ENCODE measurements at places on chromosomes 7 and 10.
A peak's percentile ranks its signal among the peaks of the same experiment; 100 is the strongest.

GRCh38 chr7:77538281-77539212 lies 1.5 kb downstream of the PTPN12 start:
- peak; percentile 25 for DNase-seq

DNA sequence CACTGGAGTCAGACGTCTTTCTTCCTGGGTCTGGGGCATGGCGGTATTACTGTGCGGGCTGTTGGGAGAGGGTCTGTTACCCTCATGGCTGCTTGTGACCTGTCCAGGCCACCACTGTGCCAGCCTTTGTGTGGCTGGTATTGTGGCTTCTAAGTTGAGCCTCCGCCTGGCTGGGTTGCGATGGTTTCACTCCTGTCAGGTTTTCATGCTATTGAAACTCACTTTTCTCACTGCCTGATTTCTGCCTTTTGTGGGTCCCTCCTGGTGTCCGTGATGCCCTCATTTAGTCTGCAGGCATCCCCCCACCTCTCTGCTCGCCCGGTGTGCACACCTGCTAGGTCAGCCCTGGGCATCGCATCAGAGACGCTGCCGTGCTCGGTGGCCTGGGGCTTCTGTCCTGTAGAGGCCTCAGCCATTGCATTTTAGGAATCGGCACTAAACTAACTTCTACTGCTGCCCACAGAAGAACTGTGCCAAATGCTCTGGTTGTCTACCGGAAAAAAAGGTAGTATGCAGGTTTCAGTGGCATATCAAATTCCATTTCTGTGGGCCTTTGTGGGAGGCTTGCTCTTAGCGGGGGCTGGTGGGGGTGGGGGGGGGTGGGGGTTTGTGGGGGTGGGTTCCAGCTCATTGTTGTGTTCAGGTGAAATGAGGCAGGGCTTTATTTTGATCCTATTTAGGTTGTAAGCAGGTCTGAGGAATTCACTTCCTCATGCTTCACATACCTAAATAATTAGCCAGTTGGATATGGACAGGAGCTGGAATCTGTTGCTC lies 64.3 kb downstream of the MGMT start:
- no peak for DNase-seq

DNA sequence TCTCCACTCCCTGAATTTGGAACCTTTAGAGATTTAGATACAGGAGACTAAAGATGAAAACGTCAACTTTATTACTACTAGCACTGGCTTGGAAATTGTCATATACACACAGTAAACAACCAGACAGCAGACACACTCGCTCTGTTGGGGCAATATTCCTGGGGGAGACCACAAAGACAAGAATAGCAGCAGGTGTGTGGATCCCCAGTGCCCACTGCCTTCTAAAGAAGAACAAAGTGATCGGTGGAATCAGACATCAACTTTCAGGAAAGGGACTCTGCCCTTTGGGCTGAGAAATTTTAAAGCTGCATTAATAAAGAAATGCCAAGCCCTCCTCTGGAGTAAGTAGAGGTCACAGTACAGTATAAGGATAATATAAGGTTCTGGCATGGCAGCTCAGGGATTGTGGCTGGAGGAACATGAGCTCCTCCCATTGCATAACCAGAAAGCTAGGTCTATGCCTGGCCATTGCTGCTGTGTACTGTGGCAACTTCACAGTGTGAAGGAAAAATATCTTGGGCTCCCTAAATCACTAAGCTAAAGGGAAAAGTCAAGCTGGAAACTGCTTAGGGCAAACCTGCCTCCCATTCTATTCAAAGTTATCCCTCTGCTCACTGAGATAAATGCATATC lies 57.1 kb upstream of the ANKRD1 start:
- DNase-seq: no peak

DNA sequence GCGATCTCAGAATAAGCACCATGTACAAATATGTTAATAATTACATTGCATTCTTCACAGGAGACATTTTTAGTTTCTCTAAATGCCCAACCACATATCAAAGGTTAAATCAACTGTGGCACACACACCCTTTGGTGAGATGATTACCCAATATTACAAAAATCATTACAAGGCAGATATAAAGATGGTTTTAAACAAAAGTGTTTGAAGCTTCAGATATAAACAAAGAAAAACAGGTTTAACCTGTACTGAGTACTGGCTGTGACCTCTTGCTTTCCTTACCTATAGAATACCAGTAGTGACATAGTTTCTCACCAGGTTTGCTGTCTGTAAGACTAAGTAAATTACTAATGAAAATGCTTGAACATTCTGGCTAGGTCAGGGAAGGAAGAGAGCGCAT lies 360.0 kb upstream of the IGFBP3 start:
- no peak for DNase-seq

DNA sequence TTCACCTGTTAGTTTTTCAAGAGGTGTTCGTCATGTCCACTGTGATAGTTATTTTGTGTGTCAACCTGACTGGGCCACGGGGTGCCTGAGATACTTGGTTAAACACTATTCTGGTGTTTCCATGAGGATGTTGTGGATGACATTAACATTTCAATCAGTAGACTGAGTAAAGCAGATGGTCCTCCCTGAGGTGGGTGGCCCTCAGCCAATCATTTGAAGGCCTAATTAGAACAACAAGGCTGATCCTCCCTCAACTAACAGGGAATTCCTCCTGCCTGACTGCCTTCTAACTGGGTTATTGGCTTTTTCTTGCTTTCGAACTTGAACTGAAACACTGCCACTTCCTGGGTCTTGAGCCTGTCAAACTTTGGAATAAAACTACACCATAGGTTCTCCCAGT lies 75.8 kb downstream of the ENO4 start:
- no peak for DNase-seq

DNA sequence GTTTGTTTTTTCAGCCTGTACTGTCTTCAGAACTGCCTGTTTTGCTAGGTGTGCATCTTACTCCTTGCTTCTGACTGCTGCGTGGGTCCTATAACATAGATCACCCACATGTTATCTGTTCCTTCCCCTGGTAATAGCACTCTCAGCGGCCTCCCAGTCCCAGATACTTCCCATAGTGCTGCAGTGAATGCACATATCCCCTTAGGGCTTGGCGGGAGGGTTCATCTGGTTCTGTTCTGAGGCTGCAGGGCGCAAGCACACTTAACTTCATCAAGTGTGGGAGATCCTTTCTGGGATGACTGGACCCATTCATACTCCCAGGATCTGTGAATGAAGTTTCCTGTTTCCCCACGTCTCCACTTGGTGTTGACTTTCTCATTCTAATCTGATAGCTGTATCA lies 90.7 kb downstream of the CELF2 start:
- no peak for DNase-seq

- no peak for DNase-seq
These were observed 92.5 kb downstream of the ELAPOR2 start for GRCh38 chr7:86966916-86967315.

DNA sequence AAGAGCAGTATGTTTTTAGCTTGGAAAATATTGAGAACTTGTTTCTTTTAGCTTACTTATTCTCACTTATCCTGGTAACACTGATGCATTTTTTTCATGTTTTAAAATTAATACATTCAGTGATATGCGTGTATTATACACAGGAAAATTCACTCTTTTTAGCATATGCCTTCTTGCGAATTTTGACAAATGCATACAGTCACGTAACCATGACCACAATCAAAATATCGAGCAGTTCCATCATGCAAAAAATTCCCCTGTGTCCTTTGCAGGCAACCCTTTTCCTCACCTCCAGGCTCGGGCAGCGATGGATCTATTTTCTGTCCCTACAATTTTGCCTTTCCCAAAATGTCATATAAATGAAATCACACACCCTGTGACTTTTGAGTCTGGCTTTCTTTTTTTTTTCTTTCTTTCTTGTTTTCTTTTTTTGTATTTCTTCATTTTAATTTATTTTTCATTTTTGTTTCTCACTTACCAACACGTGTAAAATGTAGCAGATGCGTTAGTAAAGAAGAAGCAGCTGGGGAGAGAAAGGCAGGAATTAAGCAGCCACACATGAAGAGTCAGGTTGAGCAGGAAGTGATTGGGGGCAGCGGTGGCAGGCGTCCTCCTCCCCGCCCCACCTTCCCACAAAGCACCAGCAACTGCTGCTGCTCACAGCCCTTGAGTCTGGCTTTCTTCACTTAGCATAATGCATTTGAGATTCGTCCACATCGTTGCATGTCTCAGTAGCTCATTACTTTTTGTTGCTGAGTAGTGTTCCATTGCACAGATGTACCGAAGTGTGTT lies 29.9 kb downstream of the ADRB1 start:
- DNase-seq: no peak

DNA sequence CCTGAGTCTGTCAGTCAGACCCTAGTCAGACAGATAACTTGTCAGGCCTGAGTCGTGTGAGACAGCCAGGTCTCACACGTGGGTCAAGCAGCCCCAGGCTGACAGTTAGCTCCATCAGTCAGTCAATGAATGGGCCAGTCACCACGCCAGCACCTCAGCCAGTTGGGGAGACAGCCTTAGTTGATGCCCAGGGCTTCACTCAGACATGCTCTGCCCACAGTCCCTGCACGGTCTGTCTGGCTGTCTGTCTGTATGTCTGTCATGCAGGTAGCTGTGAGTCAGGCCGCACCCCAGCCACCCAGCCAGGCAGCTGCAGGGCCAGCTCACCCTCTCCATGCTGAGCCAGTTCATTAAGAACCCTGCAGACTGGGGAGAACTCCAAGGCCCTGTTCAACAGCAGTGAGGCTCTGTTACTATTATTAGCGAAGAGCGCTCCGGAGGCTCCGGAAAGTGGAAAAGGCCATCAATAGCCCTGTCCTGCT lies 141.1 kb upstream of the PCBD1 start:
- no peak for DNase-seq

- no peak for DNase-seq
These were observed 921.5 kb downstream of the NRG3 start for GRCh38 chr10:82796510-82796909.

DNA sequence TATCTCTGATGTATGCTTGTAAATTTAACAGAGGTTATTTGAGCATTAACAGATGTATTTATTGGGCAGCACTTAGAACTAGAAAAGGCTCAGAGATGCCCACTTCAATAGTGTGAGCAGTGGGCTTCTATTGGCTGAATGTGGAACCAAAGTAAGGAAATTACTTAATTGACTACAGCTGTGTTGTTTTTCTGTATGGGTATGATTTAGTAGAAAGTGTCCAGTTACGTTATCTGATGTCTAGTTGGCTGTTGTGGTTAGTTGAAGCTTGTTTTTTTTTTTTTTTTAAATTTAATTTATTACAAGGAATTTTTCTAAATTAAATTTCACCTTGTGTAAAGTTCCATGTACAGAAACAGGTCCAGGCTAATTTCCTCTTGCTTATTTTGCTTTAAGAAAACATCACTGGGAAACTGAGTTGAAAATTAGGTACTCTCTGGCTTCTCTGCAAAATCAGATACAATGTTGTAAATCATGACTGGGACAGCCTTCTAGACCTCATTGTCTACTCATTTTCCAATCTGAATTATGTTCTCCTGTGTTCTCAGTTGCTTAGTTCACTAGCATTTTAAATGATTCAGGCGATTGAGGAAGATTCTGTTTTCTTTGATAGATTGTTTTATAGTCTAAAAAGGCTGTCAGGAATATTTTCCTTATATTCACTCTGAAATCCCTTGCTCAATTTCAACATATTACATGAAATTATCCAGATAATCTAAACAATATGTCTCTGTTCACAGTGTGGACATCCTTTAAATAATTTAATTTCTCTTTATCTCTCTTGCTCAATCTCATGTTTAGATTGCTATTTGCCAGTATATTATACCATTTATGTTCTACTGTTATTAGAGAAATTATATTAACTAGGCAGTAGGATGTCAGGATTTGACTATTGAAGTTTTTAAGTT lies 53.0 kb downstream of the PHF14 start:
- DNase-seq: no peak

DNA sequence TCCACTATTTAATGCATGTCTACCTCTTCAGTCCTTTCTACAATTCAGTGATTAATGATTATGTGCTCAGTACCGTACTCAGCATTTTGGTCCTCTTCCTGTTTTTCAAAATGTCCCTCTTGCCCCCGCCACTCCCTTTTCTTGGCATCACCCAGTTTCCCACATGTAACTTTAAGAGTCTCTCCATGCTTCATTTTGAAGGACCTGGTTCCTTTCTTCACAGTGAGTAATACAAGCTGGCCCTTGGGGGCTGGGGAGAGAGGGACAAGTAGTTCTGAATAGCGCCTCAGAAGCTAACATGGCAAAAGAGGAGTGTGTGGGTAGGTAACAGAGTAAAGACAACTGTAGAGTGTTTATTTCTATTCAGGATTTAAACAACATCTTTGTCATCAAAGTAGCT lies 34.6 kb upstream of the SLIT1 start:
- DNase-seq: no peak

- no peak for DNase-seq
These were observed 27.1 kb upstream of the AKAP9 start for GRCh38 chr7:91913612-91914011.

GRCh38 chr7:140673063-140673773 lies 473 bp downstream of the ADCK2 start:
- DNase-seq: peak; percentile 61

DNA sequence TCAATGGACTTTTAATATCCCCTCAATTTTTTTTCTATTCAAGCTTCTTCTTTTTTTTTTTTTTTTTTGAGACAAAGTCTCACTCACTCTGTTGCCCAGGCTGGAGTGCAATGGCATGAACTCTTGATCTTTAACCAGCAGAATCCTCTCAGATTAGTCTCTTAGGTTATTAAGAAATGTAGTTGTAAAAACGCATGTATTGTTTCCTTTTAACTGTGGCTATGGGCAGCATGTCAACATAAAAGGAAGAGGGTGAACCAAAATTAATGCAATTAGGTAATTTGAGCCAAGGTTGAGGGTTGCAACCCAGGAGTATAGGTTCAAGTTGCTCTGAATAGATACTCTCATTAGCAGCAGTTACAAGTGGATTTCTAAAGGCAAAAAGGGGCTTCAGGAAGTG lies 4.3 kb upstream of the GSTO1 start:
- DNase-seq: no peak

DNA sequence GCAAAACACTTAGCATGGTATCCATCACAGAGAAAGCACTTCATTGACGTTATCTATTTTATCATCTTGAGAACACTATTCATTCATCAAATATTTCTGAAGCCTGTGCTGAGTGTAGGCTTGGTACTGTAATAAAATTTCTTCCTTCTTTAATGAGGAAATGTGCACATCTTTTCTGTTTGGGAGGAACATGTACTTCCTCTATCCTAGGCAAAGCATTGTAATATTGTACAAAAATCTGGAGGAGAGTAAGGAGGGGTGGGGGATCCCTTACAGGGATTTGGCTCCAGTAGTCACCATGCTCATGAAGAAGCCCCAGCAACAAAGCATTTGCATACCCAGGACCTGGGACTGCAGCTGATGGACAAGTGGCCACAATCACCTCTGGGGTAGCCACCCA lies 39.9 kb upstream of the SORCS3 start:
- DNase-seq: no peak

DNA sequence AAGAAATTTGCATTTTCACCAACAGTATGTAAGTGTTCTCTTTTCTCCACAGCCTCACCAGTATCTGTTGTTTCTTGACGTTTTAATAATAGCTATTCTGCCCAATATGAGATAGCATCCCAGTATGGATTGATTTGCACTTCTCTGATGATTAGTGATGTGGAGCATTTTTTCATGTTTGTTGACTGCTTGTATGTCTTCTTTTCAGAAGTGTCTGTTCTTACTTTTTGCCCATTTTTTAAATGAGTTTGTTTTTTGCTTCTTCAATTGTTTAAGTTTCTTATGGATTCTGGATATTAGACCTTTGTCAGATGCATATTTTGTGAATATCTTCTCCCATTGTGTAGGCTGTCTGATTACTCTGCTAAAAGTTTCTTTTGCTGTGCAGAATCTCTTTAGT lies 12.2 kb upstream of the TPK1 start:
- no peak for DNase-seq
